Stimulated activated naive CD4-positive, alpha-beta T cell treated with Interleukin-2 at 50 U/mL for 16 hours (primary cell): ENCODE measurements at places on chromosomes 1 and 21.

DNA sequence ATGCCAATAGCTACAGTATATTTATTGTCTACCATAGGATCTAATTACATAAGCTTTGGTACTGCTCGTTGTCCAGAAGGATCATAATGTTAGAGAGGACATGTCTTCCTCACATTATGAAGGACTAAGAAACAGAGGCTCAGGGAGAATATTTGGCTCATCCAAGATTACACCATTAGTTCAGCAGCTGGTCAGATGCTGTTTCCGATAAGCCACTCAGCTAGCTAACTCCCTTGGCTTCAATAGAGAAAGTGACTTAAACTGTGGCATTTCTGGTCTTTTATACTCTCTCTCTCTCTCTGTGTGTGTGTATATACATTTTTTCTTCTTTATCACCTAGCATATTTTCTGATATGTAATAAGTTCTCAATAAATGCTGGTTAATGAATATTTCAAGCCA lies 70.4 kb downstream of the DDR2 start:
- no peak for DNase-seq

- no peak for DNase-seq
Observed at GRCh38 chr21:17488620-17489019, 24.2 kb upstream of the CXADR start.

DNA sequence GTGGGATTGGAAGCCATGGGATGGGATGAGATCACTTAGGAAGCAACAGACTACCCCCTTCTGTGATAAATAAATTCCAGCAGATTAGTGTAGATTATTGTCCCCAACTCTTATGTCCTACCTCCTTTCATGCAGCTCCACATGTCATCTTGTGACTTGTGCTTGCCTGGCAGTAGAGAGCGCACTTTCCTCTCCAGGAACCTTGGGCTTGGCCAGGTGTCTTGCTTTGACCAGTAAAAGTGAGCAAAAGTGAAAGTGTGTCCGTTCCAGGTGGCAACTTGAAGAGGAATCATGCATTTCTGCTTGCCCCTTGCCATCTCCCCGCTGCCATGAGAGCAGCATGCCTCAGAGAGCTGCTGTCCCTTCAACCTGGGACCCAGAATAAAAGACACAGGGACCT lies 122.9 kb upstream of the ERG start:
- DNase-seq = no peak

- no peak for DNase-seq
Observed at GRCh38 chr1:246338546-246338945, 168.5 kb downstream of the SMYD3 start.

DNA sequence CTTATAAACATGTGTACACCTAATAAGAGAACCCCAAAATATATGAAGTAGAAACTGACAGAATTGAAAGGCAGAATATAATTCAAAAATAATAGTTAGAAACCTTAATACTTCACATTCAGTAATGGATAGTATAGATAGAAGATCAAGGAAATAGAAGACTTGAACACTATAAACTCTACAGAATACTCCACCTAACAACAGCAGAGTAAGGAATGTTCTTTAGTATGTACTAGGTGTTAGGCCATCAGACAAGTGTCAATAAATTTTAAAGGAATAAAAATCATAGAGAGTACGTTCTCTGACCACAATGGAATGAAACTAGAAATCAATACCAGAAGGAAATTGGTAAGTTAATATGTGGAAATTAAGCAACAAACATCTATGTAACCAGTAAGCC lies 16.6 kb downstream of the ZNF644 start:
- DNase-seq = no peak

DNA sequence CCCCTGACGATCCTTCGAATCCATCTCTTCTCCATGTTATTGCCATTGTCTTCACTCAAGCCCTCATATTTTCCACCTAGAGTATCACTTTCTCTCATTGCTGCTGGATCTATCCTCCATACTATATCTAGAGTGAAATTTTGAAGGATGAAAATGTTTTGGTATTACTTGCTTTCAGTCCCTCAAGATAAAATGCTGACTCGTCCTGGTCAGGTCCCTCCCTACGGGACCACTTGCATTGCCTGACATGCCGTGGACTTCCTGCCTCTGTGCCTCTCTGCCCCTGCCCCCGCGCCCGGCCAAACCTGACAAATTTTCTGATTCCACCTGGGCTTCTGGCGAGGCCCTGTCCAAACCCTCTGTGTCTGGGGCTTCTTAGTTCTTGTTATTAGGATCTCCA lies 23.6 kb downstream of the SPATA46 start:
- no peak for DNase-seq

GRCh38 chr1:207898260-207898659 lies 12.7 kb downstream of the CD34 start:
- DNase-seq = no peak
